ENCODE measurements at places on chromosomes 7 and 10.

DNA sequence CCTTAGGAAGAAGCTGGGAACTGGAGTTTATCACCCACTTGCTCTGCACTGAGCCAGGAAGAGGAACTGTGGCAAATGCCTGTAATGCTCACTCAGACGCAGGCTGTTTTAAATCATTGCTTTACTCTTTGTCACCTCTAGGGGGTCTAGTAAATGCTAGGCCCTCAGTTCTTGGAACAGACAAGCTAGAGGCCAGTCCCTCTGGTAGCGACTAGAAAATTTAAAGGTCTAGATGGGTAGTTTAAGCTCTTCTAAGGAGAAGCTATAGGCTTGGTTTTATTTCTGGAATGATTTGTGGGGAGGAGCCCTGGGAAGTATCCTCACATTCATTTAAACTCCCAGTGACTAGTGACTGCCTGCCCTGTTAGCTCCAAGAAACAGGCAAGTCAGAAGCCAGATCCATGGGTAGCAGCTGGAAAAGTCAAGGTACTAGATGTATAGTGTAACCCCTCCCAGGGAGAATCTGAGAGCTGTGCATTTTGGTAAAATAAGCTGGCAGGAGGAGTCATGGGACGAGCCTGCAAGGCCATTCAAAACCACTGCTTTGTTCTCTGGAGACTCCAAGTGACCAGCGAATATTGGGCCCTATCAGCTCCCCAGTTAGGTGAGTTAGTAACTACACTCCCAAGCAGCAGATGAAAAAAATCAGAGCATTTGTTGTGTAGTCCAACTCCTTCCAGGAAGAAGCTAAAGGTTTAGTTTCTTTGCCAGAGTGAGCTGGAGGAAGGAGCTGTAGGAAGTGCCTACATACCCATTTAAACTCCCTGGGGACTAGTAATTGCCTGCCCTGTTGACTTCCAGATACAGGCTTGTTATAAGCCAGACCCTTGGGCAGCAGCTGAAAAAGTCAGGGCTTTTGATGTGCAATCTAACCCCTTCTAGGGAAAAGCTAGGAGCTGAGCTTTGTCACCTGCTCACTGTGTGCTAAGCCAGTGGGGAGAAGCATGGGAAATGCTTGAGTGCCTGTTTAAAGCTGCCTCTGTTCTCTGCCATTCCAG lies 68.9 kb downstream of the DYNC1I1 start:
- no peak for DNase-seq

DNA sequence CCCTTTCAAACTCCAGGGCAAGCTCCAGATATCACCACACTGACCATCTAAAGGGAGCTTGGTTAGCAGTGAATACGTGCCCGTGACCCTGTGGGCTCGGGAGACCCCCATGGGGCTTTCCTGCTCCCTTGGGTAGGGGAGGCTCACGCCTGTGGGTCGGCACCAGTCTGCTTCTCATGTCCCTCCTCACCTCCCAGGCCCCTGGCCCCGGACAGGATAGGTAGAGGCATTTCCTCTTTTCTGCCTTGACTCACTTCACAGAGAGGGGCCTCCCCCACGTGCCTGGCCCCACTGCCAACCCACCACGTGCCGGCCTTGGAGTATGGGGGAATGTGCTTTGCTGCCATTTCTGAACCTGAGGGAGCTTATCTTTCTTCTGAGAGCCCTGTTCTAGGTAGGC lies 131.3 kb upstream of the FAM20C start:
- no peak for DNase-seq

GRCh38 chr10:3330663-3331062 lies 158.1 kb upstream of the PITRM1 start:
- no peak for DNase-seq

GRCh38 chr7:136956232-136956631 lies 87.8 kb downstream of the CHRM2 start:
- DNase-seq = no peak

DNA sequence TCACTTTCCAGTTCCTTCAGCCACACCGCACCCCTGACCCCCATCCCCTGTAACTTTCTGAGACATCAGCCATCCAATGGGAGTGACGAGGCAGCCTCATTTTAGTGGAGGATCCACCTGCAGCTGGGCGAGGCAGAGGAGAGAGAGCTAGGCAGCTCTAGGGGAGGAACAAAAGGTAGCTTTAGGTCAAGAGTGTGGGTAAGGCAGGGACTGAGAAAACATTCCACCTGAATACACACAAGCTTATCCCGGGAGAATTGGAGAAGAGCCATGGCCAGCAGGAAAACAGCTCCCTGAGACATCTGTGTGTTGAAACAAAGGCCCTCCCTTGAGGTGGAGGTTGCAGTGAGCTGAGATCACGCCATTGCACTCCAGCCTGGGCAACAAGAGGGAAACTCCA lies 6.7 kb upstream of the KLRG2 start:
- DNase-seq = no peak

GRCh38 chr7:140640727-140641523 lies at the start of gene DENND2A:
DENND2A (minus strand) TSS chr7:140640813; CDS start chr7:140602397, 38,416 bp downstream.
- peak; percentile 39 for DNase-seq

- no peak for DNase-seq
Observed at GRCh38 chr10:86661161-86662025, 6.9 kb upstream of the LDB3 start.

GRCh38 chr10:118760265-118760664 lies 5.5 kb upstream of the CACUL1 start:
- DNase-seq = no peak

- DNase-seq = no peak
Observed at GRCh38 chr10:4331150-4331549, 494.9 kb upstream of the AKR1E2 start.

GRCh38 chr10:20185116-20185515 lies 368.9 kb downstream of the PLXDC2 start:
- DNase-seq = no peak

DNA sequence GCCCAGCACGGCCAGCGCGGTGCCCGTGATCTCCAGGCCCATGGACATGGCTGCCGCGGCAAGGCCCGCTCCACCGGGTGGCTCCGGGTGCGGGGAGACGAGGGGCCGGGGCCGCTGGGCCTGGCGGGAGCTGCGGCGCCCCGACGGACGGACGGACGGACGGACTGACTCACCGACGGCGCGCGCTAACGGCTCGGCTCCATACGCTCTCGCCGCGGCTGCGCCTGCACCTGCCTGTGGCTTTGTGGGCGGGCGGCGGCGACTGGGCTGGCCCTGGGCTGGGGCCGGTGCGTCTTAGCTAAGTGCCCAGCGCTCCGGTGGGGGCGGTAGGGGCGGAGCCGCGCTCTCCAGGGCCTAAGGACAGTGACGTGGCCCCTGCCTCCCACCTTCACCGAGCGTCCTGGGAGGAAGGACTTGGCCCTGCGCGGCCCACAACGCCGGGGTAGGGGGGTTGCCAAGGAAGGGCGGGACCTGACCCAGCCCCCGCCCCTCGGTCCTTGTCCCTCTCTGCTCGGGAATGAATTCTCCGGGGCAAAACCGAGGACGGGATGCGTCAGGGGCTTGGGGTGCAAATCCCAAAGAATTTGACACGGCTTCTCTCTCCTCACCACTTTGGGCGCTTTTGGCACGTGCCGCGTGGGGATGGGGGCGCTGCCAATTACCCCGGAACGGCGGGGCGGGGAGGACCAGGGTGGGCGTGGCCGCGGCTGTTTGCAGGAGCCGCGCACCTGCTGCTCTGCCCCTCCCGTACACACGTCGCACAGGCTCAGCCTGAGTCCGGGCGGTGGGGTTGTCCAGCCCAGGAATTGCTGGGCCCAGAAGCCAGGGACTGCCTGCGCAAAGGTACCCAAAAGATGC lies at the start of gene CLDN3:
CLDN3 (minus strand) TSS at position 269 of the 858 bp plus-strand sequence; CDS start at position 48, 221 bp downstream.
- no peak for DNase-seq

- no peak for DNase-seq
Observed at GRCh38 chr10:127910464-127910770, 3.5 kb downstream of the PTPRE start.

GRCh38 chr7:30062587-30062986 lies 34.4 kb downstream of the PLEKHA8 start:
- DNase-seq = no peak

DNA sequence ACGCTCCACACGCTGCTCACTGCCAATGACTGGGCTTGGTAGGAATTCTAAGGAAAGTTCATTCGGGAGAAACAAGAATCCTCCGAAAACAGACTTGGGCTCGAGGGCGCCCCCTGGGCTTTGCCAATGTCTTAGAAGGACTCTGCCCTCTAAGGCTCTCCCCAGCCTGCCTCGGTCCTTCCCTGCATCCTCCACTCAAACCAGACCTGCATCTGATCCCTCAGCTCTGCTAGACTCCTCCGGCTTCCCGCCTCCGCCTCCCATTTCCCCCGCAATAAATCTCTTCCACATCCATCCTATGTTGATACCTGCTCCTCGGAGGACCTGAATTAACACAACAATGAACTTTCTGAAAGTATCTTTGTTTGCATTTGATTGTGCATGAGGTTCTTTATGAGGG lies 177.6 kb downstream of the PLPP4 start:
- no peak for DNase-seq

- no peak for DNase-seq
Observed at GRCh38 chr7:150325110-150325611, 1.8 kb upstream of the ACTR3C start.

DNA sequence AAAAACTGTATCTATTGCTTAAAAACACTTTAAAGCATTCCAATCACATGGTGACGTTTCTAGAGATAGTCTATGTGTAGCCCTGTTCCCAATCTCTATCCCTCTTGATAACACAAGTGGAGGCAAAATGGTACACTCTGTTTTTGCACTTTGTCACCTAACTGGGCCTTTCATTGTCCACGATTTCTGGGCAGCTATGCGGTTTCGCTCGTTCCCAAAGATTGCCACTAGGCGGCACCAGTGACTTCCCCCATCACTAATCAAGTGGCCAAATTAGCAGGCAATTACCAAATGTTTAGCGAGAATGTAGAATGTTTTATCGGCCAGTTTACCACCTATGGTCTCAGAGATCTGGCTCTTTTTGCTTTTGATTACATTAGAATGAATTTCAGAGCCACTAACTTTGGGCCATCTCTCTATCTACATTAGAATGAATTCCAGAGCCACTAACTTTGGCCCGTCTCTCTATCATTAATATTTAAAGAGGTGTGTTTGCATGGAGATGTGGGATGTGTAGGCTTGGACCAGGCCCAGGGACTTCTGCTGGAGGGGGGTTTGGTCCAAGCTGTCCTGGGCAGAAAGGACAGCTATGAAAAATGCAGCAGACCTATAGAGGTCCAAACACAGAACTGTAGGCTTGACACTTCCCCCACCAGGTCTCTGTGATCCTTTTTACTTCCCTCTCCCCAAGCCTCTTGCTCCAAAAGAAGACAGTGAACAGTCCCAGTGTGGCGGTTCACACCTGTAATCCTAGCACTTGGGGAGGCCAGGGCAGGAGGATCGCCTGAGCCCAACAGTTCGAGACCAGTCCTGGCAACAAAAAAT lies 90.1 kb downstream of the EPC1 start:
- DNase-seq = no peak

DNA sequence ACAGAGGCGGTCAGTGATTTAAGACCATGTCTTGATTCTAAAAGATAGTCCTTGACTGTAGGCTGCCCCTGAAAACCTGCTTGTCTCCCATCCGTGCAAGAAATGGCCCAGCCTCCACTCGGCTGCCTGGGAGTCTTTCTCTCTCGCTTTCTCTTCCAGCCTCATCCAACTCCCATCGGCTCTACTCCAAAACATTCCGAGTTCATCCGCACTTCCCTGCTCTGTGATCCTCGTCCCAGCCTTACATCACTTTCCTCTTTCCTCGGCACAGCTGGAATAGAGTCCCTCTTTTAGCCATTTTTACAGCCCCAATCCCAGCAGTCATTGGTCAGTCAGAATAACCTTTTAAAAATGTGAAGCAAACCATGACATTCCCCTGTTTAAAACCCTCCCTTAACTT lies 135.1 kb downstream of the TAX1BP1 start:
- no peak for DNase-seq

GRCh38 chr10:3807928-3808496 lies 23.0 kb upstream of the KLF6 start:
- DNase-seq = no peak

DNA sequence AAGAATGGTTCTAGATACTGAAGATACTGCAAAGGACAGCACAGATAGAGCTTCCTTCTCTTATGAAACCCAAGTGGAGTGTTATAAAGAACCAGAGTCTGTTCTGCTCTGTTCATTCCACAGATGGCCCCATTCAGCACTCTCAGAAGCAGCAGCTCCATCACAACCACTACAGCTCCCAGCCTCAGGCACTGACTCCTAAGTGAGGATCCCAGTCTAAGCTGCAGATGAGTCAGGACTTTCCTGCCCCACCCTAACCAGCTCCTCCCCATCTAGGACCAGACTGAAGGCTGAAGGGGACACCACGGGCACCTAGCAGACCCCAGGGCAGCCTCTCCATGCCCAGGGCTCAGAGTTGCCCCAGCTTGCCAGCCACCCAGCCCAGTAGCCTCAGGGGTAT lies 379.8 kb downstream of the GRID1 start:
- no peak for DNase-seq

DNA sequence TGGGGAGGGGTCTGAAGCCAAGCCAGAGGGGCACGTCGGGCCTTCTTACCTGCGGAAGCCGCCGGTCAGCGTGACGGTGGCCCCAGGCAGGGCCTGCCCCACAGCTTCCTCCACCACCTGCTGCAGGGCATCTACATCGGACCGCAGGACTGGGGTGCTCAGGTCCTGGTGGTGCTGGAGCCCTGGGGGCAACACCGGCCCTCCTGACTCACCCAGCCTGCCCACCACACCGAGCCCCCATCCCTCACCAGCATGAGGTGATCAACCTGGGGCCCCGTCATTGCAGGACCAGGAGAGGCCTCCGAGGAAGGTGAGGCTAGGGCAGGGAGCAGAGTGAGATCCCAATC lies 8.0 kb downstream of the POLM start:
- DNase-seq = no peak

GRCh38 chr10:60267802-60268201 lies 121.9 kb downstream of the ANK3 start:
- no peak for DNase-seq

GRCh38 chr7:82126576-82126975 lies 317.0 kb downstream of the CACNA2D1 start:
- no peak for DNase-seq

GRCh38 chr7:1988533-1988930 lies 244.2 kb downstream of the MAD1L1 start:
- no peak for DNase-seq

DNA sequence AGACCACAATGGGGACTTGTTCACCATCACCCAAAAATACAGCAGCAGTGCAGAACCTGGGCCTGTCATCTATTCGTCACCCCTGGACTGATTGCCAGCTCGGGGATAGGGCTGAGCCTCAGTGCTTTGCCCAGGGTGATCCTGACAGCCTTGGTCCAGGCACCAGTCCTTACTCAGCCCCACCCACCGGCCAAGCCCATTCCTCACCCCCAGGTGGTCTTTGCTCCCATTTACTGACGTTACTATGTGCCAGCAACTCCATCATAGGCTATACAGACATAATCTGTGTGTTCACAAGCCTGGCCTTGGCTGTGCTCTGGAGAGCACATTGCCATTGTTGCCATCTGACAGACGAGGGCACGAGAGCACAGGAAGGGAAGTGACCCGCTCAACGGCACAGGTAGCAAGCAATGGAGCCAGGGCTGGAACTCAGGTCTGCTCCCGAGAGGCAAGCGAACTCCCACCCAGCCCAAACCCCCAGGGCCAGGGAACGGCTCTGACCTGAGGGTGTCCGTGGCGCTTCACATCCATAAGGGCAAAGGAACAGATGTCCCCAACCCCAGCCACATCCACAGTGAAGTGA lies 6.8 kb downstream of the ATG9B start:
- no peak for DNase-seq
